ENCODE measurements at places on chromosomes 5 and 9.

DNA sequence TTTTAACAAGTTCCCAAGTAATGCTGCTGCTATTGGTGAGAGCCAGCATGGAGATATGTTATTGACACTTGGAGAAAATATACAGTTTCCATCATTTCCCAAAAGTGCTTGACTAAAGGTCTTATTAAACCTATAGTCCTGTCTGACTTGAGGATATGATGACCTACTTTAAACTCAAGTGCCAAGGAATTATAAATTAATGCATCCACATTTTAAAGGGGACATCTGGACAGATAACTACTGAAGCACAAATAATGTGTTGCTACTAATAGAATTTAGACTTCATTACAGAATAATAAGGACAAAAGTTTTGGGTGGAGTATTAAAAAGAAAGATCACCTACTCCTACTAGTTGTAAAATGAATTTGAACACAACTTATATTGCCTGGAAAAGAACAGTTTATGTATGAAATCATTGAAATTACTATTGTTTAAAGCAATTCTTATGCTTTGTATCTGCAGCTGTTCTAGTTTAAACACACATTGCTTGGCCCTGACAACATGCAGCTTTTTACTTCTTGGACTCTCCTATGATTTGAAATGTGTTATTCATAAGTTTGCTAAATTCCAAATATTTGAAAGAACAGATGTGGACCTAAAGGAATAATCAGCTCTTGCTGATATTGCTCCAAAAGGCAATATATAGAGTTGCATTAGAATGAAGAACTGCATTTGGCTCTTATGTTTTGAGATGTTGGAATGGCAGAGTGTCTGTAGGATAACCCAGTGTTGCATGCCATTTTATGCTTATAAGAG is 73.4 kb downstream of the SGCD start:
- no peak for DNase-seq

- no peak for DNase-seq
Observed at GRCh38 chr9:120655005-120655622, 59.2 kb downstream of the MEGF9 start.

GRCh38 chr9:96048956-96049831 is 173.7 kb downstream of the ERCC6L2 start:
- no peak for DNase-seq

DNA sequence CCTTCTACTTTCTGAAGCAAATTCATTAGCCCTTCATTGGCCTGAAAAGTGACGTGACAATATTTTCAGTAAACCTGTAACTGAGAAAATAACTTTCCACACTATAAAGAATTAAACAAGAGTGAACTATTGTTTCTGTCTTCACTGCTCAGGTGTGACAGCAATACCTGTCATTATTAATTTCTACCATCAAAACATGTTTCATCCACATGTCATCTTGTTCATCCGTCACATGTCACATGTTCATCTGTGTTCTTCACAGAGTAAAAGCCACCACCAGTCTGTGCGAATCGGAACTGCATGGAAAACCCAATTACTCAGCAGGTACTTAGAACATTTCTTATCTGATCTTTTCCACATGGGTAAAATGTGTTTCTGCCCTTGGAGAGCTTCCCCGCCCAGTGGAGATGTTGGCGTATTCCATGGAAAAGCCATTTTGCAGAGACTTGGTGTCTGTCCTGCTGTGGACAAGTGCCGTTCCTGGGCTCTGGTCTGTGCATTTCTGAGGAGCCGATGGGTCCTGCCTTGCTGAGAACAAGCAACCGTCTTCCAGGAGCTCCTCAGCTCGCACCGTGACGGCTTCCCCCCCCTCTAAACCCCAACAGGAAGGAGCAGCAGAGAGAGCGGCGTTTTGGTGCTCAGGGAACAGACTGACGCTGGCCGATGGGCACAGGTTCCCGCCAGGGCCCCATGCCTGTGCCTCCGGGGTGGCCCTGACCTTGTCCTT is 10.6 kb upstream of the EXOC3 start:
- DNase-seq: no peak

DNA sequence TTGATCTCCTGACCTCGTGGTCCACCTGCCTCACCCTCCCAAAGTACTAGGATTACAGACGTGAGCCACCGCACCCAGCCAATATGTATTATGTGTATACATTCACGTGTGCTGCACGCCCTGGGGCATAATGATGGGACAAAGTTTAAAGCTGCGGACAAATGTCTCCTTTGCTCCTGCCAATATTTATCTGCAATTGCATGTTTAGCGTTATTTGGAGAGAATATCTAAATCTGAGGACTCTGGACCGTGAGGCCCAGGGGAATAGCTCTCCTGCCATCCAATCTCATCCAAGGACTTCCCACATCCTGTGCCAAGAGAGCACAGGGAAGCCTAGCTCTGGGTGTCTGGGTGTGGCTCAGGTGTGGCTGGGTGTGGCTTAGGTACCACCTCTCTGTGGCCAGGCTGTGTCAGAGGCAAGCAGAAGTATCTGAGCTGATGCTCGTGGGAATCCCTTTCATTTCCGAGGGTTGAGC is 6.9 kb upstream of the BOD1 start:
- no peak for DNase-seq

DNA sequence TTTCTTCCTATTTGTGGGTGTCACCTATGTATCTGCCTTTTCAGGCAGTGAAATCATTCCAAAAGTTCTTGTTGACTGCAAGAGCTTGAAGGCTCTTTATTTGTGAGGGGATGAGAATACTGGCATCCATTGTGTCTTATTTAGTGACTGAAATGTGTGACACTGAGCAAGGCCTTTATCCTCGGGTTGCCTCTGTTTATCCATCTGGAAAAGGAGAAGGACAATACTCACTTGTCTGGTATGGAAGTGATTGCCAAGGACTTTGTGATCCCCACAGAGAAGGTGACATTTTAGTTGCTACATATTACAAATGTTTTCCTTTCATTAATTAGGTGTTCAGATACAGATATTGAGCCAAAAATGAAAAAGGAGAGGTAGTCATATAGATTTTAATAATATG is 80.2 kb downstream of the ARRDC3 start:
- no peak for DNase-seq

DNA sequence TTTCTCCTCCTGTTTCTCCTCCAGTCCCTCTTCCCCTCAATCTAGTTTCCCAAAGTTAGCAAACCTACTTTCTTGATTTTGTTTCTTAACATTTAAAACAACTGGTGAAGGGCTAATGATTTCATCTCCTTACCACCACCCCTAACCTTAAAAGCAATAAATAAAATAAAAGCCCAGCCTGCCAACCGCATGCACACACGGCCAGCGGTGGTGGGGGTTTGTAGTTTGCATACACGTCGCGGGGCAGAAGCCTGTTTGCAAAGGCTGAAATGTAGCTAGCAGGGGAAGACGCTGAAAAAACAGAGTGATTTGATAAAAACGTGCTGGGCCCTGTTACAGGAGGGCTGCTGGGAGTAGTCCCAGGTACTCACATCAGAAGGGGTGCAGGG is 1.9 kb upstream of the DMRT2 start:
- DNase-seq: no peak

DNA sequence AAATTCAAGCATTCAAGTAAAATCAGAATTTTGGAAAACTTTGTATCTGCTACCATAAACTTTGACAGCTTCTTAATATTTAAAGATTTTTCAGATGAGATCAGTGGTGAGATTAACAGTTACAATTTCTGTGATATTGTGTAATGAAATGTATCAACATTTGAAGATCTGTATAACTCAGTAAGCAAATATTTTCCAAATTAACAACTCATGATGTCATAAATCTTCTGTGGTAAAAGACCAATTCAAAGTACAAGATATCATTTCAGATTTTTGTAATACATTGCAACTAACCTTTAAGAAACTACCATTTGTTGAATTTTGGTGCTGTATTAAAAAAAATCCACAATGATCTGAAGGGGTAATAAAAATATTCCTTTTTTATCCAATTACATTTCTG is 352.2 kb downstream of the KIAA0825 start:
- DNase-seq: no peak

GRCh38 chr5:160508780-160509361 is 87.2 kb downstream of the PTTG1 start:
- DNase-seq: peak; percentile 49

DNA sequence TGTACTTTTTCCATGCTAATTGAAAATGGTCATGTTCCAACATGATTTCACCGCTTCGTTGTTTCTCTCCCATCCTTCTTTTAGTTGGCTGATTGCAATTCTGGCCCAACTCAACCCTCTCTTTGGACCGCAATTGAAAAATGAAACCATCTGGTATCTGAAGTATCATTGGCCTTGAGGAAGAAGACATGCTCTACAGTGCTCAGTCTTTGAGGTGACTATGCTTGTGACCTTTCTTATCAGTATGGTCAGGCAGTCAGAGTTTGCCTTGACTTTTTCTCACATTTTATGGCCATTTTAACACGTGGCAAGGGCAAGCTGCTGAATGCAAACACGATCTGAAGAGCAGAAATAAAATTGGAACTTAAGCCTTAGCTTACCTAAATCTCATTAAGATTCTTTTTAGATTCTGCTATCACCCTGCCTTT is 36.0 kb upstream of the CREBRF start:
- DNase-seq: no peak

DNA sequence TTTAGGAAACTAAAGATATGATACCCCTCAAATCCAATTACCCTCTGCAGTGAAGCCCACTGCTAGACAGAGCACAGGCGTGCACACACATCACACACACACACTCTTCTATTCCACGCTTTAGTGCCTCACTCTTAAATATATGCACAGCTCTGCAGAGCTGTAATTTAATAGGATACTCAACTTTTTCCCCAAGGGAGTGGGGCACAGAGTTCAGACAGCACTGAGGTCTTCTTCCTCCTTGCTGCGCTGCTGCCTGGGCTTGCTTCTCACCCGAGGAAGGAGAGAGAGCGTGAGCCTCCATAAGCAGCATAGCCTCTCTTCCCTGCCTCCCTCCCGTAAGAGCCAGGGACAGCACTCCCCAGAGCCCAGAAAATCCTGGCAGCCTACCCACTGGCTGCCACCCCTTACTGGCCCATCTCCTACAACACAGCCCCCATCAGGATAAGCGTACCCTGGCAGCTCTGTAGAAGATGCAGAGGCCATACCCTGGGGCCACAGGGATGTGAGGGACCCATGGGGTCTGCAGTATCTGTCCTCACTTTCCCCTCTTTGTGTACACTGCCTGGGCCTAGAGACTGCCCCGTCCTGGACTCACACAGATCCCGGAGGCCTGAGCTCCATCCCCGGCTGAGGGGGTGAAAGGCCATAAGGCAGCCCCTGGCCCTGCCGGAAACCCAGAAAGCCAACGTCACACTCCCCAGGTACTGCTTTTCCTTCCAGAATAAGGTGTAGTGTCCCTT is 102.1 kb downstream of the C5orf15 start:
- no peak for DNase-seq

DNA sequence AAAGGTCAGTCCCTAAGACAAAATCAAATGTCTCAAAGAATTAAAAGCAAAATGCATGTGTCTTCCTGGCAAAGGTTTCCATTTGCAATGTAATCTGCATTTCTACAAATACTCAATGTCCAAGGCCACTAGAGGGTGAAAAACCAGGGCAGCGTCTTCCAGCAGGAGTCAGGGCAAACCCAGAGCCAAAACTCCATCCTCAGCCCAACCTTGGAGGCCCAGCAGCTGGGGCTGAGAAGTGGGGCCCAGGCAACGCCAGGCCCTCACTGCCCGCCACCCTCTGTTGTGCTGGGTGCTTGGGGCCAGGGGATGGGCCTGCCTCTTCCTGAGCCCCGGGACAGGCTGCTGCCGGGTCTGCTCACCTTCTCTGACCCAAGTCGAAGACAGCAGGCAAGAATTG is 200.1 kb downstream of the PAX5 start:
- DNase-seq: no peak

DNA sequence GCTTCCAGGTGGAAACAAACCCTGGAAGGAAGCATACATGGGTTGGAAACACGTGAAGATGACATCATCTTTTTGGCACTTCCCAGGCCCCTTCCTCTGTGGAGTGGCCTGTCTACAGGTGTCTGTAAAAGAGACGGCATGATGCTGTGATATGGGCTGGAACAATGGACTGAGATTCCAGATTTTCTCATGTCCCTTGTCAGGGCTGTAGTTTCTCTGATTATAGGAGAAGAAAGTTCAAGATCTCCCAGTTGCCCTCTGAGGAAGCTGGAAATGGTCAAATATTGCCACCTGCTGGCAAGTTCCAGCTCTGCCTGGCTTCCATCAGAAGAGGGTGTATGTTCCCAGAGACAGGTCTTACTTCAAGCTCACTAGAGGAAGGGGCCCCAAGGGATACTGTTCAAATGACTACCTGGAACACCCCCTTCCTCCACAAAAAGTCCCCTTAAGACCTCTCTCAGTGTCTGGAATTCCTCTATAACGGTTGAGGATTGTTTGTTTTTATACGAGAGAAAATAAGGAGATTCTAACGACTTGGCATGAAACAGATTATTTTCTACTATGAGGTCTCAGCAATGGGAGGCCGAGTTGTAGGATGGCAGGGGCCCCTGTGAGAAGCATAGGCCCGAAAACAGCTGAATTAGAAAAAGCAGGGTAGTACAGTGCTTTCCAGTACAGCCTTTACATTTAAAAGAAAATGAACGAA is 7.3 kb upstream of the ANXA6 start:
- no peak for DNase-seq

DNA sequence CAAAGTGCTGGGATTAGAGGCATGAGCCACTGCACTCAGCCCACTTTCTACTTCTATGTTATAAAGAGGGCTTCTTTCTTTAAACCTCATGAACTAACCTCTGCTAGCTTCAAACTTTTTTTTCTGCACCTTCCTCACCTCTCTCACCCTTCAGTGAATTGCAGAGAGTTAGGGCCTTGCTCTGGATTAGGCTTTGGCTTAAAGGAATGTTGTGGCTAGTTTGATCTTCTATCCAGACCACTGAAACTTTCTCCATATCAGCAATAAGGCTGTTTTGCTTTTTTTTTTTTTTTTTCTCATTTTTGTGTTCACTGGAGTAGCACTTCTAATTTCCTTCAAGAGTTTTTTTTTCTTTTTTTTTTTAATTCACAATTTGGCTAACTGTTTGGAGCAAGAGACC is 216.4 kb upstream of the MAP3K1 start:
- no peak for DNase-seq

DNA sequence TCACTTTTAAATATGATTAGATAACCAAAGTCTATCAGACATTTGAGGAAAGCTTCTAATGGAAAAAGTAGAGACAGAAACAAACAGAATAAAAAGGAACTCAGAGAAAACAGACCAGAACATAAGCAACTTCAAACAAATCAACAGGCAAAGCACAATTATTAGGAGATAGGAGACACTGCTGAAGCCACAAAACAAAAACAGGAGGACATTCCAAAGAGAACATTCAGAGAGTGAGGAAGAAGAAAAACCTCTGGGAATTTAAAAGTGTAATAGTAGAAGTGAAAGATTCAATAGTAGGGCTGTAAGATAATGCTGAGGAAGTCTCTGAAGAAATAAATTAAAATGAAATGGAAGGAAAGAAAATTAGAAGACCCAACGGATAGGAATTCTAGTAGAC is 83.2 kb upstream of the TBCA start:
- no peak for DNase-seq

- no peak for DNase-seq
Observed at GRCh38 chr9:133405508-133406438, 12.0 kb downstream of the REXO4 start.

GRCh38 chr5:146048994-146049703 is 56.2 kb downstream of the PLAC8L1 start:
- peak; percentile 46 for DNase-seq

- no peak for DNase-seq
Observed at GRCh38 chr5:79834754-79835714, 145.4 kb downstream of the CMYA5 start.
